ENCODE measurements at places on chromosomes 5 and 9.

GRCh38 chr5:61625681-61626621, 293.9 kb downstream of the ZSWIM6 start:
- DNase-seq = no peak

- DNase-seq = no peak
Measured at GRCh38 chr5:10463566-10463965, 21.9 kb downstream of the ROPN1L start.

DNA sequence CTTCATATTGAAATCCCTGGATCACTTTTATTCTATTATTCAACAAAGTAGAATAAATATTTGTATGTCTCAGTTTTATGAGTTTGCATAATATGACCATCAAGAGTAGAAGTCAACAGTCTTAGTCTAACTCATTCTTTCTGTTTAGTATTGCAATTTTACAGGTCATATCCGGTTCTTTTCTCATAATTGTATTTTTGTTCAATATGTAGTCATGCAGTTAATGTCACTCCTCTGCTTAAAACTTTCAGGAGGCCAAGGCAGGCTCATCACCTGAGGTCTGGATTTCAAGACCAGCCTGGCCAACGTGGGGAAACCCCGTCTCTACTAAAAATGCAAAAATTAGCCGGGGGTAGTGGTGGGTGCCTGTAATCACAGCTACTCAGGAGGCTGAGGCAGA, 148.4 kb upstream of the TRPM3 start:
- no peak for DNase-seq

DNA sequence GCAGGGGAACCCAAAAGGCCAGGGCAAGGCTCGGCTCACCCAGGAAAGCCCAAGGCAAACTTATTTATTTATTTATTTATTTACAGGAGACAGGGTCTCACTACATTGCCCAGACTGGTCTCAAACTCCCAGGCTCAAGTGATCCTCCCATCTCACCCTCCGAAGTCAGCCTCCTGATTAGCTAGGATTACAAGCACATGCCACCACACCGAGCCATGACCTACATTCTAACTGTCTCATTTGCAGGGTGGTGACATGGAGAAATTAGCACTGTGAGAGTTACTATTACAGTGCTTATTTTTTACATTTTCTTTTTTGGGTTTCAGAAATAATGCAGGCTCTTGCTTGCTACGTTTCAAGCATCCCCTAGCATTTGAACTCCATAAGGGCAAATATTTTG, 18.1 kb downstream of the ARHGEF37 start:
- no peak for DNase-seq

- no peak for DNase-seq
Measured at GRCh38 chr9:16540743-16541613, 329.5 kb downstream of the BNC2 start.

- no peak for DNase-seq
Measured at GRCh38 chr9:94210616-94211603, 48.2 kb upstream of the ZNF169 start.

DNA sequence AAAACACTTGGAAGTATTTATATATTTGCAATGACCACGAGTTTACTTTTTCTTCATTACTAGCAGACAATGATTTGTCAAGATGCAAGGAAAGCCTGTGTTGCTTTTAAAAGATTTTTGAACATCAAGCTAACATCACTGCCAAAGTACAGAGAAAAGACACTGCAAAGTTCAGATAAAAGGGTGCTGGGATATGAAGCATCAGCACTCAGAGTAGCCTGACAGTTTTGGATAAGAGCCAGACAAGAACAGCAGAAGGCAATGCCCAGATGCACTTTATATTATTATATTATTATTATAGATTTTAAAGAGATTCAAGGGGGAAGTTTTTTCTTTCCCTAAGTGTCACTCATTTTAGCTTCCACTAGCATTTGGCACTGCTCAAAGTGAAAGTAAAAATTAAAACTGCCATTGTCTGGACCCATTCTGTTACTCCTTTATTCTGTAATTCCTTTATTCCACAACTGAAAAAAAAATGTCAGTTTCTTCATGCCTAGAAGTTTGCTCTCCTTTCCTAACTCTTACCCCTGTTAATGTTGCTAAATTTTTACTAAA, 240.6 kb downstream of the EFNA5 start:
- DNase-seq = no peak

- no peak for DNase-seq
Measured at GRCh38 chr5:169631360-169631759, 5.7 kb upstream of the DOCK2 start.

- DNase-seq = no peak
Measured at GRCh38 chr5:153515301-153515700, 24.8 kb downstream of the GRIA1 start.

DNA sequence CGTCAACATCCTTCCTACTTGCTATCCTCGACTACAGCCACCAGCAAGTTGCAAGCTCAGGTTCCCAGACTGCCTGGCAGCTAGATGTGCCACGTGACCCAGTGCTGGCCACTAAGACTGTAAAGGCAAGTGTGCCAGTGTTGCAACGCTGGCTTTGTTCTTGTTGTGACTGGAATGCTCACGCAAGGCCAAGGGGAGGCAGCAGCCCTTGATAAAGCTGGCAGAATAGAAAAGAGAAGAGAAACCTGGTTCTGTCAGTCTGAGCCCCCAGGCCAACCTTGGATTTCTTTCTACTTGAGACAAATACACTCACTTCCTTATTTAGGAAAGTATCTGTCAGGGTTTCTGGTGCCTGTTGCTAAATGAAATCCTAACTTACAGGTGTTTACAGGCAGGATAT, 113.0 kb downstream of the KLHL3 start:
- no peak for DNase-seq

- DNase-seq = no peak
Measured at GRCh38 chr5:173041881-173042762, 14.0 kb upstream of the CREBRF start.

- no peak for DNase-seq
Measured at GRCh38 chr5:80324912-80325311, 5.1 kb downstream of the SPZ1 start.

- no peak for DNase-seq
Measured at GRCh38 chr5:126482591-126482990, 59.4 kb downstream of the GRAMD2B start.

- no peak for DNase-seq
Measured at GRCh38 chr9:74330487-74331214, 166.5 kb upstream of the RORB start.

- DNase-seq = no peak
Measured at GRCh38 chr9:130833031-130833990, 1.7 kb upstream of the ABL1 start.

GRCh38 chr9:42378418-42378815, 195.0 kb downstream of the SPATA31A6 start:
- DNase-seq = no peak

GRCh38 chr9:124342402-124342775, 72.9 kb downstream of the PSMB7 start:
- no peak for DNase-seq

DNA sequence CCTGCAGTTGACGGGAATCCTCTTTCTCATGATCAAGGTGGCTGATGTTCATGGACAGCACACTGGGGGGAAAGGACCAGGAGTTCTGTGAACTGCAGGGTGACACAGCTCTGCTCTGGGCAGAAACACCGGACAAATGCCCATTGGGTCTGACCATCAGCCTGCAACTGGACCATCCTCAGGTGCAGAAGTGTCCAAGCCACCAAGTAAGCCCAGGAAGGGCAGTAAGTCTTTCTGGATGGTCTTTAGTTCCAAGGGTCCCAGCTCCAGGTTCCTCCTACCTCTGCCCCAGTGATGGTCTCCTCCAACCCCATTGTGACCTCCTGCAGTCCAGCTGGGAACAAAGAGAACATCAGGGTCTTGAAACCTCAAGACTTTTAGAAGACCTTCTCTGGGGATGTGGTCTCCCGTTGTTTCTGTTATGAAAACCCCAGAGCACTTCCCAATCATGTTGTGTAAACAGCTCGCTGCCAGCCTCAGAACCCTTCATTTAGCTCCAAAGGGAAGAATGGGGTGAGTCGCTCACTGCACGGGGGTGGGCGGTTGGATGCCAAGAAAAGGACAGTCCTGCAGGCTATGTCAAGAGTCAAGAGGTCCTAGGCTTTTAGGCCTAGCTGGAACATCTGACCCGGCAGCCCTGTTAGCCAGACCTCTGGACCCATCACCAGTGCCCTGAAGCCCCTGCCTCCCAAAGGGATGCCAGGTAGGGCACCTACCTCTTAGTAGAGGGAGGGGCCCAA, 41.8 kb upstream of the TCF7 start:
- no peak for DNase-seq

DNA sequence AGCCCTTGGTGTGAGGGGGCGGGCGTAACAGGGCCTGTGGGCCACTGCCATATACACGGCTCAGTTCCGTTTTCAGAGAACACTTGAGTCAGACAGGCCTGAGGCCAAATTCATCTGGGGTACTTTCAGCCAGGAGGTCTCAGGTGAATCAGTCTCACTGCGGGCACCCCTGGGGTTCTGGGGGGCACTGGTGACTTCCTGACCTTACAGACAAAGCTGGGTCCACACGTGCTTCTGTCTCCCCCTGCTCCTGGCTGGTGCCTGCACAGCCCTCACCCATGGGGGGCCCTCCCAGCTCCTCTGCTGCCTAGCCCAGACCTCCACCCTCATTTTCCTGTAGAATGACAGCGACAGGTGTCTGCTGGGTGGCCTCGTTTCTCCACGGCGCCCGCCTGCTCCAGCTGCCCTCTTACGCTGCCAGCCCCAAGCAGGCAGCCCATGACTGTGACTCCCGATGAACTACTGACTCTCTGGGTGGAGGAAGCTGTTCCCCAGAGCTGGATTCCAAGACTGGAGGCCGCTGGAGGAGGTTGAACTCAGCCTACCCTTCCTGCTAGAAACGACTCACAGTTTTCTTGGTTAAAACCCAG, 374.1 kb upstream of the IRX4 start:
- DNase-seq = no peak

DNA sequence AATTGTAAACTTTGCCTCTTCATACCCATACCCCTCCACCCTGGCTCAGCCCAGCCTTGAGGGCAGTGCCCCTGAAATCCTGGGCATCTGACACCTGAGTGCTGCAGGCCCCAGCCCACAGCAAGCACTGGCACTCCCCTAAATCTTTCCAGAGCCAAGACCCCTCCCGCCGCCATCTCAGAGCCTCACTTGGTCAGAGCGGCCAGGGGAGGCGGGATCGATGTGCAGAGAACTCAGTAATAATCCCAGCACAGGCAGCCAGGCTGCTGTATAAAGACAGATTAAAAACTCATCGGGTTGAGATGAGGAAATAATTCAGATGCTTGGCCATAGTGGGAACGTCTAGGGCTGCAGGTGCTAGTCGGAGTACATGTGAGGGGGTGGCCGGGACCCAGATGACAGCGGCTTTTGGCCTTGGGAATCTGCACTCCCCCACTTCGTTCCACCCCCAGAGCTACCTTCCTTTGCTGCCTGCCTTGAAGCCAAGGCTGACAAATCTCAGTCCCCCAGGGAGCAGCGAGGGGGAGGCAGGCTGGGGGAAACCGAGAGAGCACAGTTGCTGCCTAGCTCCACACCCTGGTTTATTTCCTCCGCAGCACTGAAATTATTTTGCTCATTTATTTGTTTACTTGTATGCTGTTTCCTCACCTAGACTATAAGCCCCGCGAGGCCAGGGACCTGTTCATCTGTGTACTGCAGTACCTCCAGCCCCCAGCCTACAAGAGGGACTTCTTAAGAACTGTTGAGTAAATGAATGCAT, 19.5 kb upstream of the ARAP3 start:
- no peak for DNase-seq

GRCh38 chr5:124906339-124907097, 160.1 kb upstream of the ZNF608 start:
- no peak for DNase-seq

DNA sequence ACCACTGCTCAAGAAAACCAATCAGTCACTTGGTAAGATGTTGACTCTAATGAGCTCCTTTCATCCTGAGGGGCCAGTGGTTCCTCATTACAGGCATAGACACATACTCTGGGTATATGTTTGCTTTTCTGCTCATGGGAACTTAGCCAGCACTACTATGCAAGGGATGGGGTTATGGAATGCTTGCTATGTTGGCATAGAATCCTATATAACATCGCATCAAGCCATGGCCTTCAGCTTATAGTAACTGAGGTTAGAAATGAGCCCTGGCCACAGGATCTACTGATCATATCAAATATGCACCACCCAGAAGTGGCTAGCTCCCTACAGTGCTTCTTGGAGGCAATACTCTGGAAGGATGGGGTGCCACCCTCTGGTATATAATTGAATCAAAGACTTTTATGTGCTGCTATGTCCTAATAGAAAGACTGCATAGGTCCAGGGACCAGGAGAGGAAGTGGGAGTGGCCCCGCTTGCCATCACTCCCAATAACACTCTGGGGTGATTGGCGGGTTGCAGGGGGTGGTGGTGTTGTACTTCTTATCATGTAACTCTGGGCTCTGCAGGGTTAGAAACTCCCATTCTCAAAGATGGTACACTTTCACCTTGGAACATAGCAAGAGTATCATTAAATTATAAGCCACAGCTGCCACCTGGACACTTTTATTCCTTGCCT, 70.3 kb downstream of the ZNF366 start:
- no peak for DNase-seq

DNA sequence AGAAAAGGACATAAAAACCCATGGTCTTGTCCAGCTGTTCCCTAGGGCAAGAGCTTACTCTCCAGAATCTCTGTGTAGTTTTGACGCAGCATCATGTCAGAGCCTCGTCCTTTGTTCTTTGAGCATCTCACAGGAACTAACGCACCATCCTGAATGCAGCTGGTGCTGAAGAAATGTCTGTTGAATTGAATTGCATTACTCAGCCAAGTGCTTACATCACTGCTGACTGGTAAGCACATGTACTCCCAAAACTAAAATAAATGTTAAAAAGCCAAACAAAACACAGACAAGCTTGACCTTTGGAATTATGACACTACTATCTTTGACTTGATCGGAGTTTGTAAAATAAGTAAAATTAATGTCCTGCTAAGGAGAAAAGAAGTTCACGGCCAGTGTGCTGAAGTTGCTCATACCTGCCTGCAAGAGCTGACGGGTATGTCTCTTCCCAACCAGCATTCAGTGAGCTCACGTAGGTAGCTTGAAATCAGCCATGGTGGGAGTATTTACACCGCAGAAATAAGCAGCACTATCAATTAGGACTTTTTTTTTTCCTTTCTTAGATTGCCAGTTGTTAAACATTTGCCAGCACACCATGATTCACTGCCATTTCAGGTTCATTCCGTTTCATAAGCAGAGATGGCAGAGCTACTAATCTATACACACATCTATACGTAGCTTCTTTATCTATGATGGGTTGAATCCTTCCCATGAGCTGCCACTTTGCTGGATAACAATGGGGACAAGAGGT, 310.6 kb upstream of the MSX2 start:
- no peak for DNase-seq

- DNase-seq = no peak
Measured at GRCh38 chr5:145825751-145826180, 9.4 kb downstream of the PRELID2 start.

- no peak for DNase-seq
Measured at GRCh38 chr5:41122459-41122858, 51.3 kb upstream of the MROH2B start.
